ENCODE measurements at places on chromosomes 7 and 10. TPM values are rescaled to one million over a fixed set of nuclear protein-coding genes. Genes with fewer than 3 reads are reported as not detected.

The EN2 gene
- total RNA-seq = not detected

The PNLIPRP3 gene
- 1.5 TPM for total RNA-seq

The CXCL12 gene
- total RNA-seq = 156 TPM

The CFAP46 gene
- not detected for total RNA-seq

The ANKRD61 gene
- total RNA-seq = not detected

The DHTKD1 gene
- 26.2 TPM for total RNA-seq

The CRYGN gene
- not detected for total RNA-seq

The SCART1 gene
- total RNA-seq = 1.8 TPM

The SPDYE2B gene
- not detected for total RNA-seq

The UPK3BL2 gene
- 12.7 TPM for total RNA-seq

The MKLN1 gene
- total RNA-seq = 90.5 TPM

The EBLN1 gene
- total RNA-seq = not detected

The FKBP9 gene
- total RNA-seq = 112 TPM

The ZFAND2A gene
- total RNA-seq = 25.5 TPM

The TFR2 gene
- 0.49 TPM for total RNA-seq

The GDF2 gene
- not detected for total RNA-seq

The LRRC18 gene
- not detected for total RNA-seq

The ENTPD1 gene
- 16.2 TPM for total RNA-seq

The GARIN1A gene
- total RNA-seq = 0.49 TPM

The NUDT13 gene
- 2.4 TPM for total RNA-seq

The CUZD1 gene
- 0.85 TPM for total RNA-seq

The TAS2R41 gene
- not detected for total RNA-seq

The PON3 gene
- total RNA-seq = 6.0 TPM

The PAX4 gene
- not detected for total RNA-seq

The CDC14C gene
- total RNA-seq = not detected
